ENCODE measurements at places on chromosomes 12 and 14. TPM values are rescaled to one million over a fixed set of nuclear protein-coding genes. Genes with fewer than 3 reads are reported as not detected.

The PTPRO gene
- polyA plus RNA-seq: 0.14 TPM

The FAM186B gene
- 0.09 TPM for polyA plus RNA-seq

The PRH2 gene
- polyA plus RNA-seq: not detected

The RPL10L gene
- polyA plus RNA-seq: not detected

The IAPP gene
- polyA plus RNA-seq: 0.05 TPM

The BBOF1 gene
- polyA plus RNA-seq: 2.4 TPM

The CMKLR1 gene
- polyA plus RNA-seq: 0.24 TPM

The LYZ gene
- polyA plus RNA-seq: 28.7 TPM

The ISM2 gene
- 0.12 TPM for polyA plus RNA-seq

The STAB2 gene
- polyA plus RNA-seq: 0.09 TPM

The DCN gene
- 152 TPM for polyA plus RNA-seq

The MARK3 gene
- polyA plus RNA-seq: 45.5 TPM

The ALDH2 gene
- 83.9 TPM for polyA plus RNA-seq

The SMCO2 gene
- 0.66 TPM for polyA plus RNA-seq

The SLC39A5 gene
- 0.09 TPM for polyA plus RNA-seq

The ERBB3 gene
- 102 TPM for polyA plus RNA-seq

The CPM gene
- polyA plus RNA-seq: 4.1 TPM

The TMEM233 gene
- 0.04 TPM for polyA plus RNA-seq

The COPS7A gene
- 34.7 TPM for polyA plus RNA-seq

The SELPLG gene
- 0.86 TPM for polyA plus RNA-seq

The ZNF605 gene
- 4.3 TPM for polyA plus RNA-seq

The GPR84 gene
- polyA plus RNA-seq: 0.29 TPM

The SDS gene
- polyA plus RNA-seq: not detected

The INF2 gene
- 41.9 TPM for polyA plus RNA-seq

The NEUROD4 gene
- not detected for polyA plus RNA-seq

The ACSM4 gene
- not detected for polyA plus RNA-seq

The HOXC10 gene
- polyA plus RNA-seq: 0.02 TPM

The CHGA gene
- polyA plus RNA-seq: 0.37 TPM

The DNAJC22 gene
- 0.02 TPM for polyA plus RNA-seq

The TMPRSS12 gene
- not detected for polyA plus RNA-seq

The COCH gene
- 0.06 TPM for polyA plus RNA-seq

The GYS2 gene
- polyA plus RNA-seq: 4.7 TPM

The CCDC197 gene
- not detected for polyA plus RNA-seq

The ESPL1 gene
- polyA plus RNA-seq: 66.1 TPM

The CELA1 gene
- not detected for polyA plus RNA-seq

The SLC5A8 gene
- 0.04 TPM for polyA plus RNA-seq

The SIX1 gene
- not detected for polyA plus RNA-seq

The DNAI7 gene
- 0.18 TPM for polyA plus RNA-seq

The DAO gene
- not detected for polyA plus RNA-seq

The PLD4 gene
- polyA plus RNA-seq: 0.65 TPM

The GLIPR1L1 gene
- polyA plus RNA-seq: not detected

The ACACB gene
- 18.2 TPM for polyA plus RNA-seq

The GLIPR1L2 gene
- polyA plus RNA-seq: 0.14 TPM

The MYH6 gene
- polyA plus RNA-seq: 0.20 TPM

The LBHD2 gene
- not detected for polyA plus RNA-seq

The CIT gene
- polyA plus RNA-seq: 2.9 TPM

The REP15 gene
- 0.49 TPM for polyA plus RNA-seq
